Ureter (tissue), 1 donor: ENCODE measurements at places on chromosomes 2 and 18. TPM values are rescaled to one million over a fixed set of nuclear protein-coding genes. Genes with fewer than 3 reads are reported as not detected.

DNA sequence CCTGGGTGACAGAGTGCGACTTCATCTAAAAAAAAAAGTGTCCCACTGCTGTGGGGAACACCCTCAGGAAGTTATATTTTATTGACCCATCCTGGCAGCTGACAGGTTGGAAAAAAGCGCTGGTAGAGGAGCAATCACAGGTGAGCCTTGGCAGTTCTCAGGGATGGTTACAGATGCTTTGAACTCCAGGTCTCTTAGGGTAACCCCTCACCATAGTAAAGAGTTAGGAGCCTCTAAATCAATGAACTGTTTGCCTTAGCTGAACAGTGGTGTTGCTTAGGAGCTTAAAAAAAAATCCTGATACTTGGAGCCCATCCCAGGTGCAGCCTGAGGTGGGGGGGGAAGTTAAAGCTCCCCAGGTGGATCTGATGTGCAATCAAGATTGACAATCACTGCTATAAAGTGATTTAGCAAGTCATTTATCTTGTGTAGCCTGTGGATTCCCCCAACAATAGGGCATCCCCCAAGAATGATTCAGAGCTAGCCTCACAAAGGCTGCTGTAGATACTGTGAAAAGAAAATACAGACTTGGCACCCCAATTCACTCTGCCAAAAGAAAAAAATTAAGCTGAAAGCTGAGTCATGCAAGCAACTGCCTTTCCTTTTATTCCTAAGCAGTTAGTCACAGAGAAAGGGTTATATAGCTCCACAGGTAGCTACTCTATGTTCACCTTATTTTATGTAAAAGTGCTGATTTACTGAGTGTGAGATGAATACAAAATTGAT lies 14.8 kb downstream of the SLC16A14 start:
- no peak for DNase-seq

DNA sequence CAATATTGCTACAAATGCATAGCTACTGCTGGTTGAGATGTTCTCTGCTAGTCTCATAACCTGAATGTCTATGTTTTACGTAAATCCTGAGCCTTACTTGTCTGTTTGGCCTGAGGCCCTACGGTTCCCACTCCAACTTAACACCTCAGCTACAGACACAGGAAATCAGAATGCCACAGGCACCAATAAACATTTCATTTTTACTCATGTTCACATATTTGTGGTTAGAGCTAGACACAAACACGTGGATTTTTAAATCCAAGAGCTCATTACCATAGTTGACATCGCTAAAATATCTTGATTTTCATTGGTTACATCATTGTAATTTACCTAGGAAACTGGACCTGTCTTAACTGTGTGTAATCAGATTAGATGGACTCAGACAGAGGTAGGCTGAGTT lies 263.8 kb upstream of the CDH19 start:
- DNase-seq = no peak

The ANKRD62 gene
- not detected for total RNA-seq

- no peak for DNase-seq
Measured at GRCh38 chr2:64941801-64942200, 47.4 kb upstream of the SLC1A4 start.

GRCh38 chr2:120251078-120251477 lies 1.6 kb upstream of the RALB start:
- DNase-seq = no peak

The GULP1 gene
- total RNA-seq = 19.9 TPM

DNA sequence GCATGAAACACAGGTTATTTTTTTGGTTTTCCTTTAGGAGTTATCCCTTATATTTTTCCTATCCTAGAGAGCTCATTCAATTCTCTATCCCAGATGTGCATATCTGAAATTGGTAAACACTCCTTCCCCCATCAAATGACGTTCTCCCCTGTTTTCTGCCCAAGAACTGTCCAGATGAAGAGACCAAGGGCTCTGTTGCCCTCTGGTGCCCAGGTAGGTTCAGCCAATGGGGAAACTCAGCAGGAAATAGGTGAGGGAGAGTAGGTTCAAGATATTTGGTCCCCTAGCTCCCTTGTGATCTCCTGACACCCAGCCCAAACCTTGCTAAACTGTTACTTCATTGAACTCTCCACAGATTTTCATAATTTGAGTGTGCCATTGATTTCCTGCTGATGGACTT lies 14.1 kb upstream of the INO80C start:
- DNase-seq = no peak

GRCh38 chr18:24603151-24603550 lies 142.7 kb downstream of the HRH4 start:
- DNase-seq = no peak

The RFTN2 gene
- 7.0 TPM for total RNA-seq

DNA sequence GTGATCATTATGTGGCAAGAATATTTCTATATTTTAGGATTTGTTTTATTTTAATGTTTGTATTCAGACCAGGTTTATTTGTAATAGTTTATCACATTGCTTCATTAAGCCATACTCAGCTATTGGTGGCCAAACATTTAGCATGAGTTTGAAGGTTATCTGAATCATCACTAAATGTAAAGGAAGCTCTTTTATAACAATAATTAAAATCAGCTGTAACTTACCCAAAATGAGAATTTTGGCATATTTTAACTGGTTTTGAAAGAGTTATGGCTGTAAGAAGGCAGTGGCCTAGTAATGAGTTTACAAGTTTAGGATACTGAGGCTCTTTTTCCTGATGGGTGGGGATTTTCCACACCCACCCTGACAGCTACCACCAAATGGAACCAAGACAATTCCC lies 177.8 kb downstream of the EN1 start:
- DNase-seq = no peak

The OBSL1 gene
- 89.1 TPM for total RNA-seq

The KIDINS220 gene
- 71.2 TPM for total RNA-seq

DNA sequence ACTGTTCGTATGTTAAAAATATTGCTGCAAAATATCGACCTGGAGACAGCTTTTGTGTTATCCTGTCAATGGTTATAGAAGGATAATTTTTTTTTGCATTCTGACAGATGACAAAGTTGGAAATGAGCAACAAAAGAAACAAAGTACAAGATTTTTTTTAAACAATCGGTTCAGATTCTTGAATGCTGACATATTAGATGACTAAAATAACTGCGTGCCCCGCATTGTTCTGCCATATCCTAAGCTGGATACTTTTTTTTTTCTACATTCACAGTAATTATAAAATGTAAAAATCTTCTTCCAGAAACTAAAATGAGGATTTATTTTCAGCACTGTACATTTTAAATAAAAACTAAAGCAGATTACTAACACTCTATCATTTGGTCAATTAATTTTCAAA lies 67.1 kb downstream of the ABCG8 start:
- DNase-seq = no peak
